ENCODE measurements at places on chromosomes 6 and 20. TPM values are rescaled to one million over a fixed set of nuclear protein-coding genes. Genes with fewer than 3 reads are reported as not detected.

BACH2 gene
- total RNA-seq = 12.3 TPM

- no peak for DNase-seq
Measured at GRCh38 chr6:17527076-17527475, 73.0 kb upstream of the FAM8A1 start.

COL21A1 gene
- total RNA-seq = 5.7 TPM

DNA sequence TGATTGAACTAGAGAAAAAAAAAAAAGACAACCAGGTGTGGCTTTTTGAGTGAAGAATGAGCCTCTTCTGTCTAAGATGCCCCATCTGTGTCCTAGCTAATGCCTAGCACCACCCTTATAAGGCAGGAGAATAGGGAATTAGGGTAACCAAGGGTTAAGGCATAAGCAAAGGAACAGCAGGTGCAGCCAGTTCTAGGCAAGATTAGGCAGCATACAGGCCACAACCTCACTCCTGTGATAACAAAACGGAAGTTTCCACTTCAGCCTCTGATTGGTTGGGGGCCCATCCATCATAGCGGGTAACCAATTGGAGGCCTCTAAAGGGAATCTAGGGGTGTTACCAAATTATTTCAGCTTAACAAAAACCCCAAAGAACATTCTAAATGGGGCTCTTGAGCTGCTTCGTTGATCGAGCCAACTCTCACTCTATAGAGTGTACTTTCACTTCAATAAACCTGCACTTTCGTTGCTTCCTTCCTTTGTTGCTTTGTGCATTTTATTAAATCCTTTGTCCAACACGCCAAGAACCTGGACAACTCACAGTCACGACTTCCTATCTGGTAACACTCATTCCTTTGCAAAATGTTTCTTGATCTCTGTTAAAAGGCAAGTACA, 61.9 kb upstream of the TAGAP start:
- DNase-seq = peak; percentile 98

ANKRD66 gene
- 0.05 TPM for total RNA-seq

DNA sequence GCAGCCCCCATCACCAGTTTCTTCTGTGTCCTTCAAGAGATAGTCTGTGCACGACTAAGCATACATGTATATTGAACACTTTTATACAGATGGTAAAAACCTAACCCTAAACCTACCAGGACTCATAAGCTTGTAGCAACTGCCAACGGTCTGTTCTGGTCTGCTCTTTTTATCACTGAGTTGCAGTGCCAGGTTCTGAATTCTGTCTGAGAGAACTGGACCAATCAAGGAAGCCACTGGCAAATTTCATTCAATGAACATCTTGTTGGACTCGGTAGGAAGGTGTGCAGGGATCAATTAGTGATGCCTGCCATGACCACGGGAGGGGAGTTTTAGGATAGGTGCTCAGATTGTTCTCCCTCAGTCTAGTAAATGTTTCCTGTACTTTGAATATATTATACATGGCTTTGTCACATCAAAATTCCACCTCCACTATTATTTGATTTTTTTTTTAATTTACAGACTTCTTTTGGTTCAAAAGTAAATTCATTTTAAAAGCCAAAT, 146.8 kb downstream of the EYA2 start:
- DNase-seq = no peak

THBS2 gene
- 4.2 TPM for total RNA-seq

DNA sequence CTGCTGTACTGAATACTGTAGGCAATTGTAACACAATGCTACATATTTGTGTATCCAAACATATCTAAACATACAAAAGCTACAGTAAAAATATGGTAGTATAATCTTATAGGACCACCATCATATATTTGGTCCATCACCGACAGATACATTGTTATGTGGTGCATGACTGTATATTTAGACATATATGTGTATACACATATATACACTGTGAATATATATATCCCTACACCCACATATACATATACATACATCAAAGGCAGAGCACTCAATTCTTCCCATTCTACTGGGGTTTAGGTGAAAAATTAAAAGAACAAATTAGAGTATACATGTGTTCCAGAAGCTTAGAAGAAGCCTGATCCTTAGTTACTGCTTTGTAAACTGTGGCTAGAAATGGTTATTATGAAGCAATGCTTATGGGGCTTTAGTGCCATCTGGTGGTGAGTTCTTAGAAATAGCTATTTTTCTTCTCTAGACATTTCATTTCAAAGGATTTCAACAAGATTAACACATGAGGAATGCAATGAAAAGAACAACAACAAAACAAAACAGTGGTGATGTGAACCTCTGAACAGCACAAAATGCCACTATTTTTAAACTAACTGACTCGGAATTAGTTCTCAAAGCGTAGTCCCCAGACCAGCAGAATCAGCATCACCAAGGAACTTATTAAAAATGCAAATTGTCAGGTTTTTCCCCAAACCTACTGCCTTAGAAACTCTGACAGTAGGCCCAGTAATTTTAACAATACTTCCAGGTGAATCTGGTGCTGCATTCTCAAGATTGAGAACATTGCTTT, 38.0 kb downstream of the PKHD1 start:
- peak; percentile 19 for DNase-seq

- DNase-seq = no peak
Measured at GRCh38 chr6:96898241-96898851, 655 bp upstream of the NDUFAF4 start.

Data from thymus (tissue), 14 donors.